ENCODE measurements at places on chromosomes 3 and 15.
A peak's percentile ranks its signal among the peaks of the same experiment; 100 is the strongest.

DNA sequence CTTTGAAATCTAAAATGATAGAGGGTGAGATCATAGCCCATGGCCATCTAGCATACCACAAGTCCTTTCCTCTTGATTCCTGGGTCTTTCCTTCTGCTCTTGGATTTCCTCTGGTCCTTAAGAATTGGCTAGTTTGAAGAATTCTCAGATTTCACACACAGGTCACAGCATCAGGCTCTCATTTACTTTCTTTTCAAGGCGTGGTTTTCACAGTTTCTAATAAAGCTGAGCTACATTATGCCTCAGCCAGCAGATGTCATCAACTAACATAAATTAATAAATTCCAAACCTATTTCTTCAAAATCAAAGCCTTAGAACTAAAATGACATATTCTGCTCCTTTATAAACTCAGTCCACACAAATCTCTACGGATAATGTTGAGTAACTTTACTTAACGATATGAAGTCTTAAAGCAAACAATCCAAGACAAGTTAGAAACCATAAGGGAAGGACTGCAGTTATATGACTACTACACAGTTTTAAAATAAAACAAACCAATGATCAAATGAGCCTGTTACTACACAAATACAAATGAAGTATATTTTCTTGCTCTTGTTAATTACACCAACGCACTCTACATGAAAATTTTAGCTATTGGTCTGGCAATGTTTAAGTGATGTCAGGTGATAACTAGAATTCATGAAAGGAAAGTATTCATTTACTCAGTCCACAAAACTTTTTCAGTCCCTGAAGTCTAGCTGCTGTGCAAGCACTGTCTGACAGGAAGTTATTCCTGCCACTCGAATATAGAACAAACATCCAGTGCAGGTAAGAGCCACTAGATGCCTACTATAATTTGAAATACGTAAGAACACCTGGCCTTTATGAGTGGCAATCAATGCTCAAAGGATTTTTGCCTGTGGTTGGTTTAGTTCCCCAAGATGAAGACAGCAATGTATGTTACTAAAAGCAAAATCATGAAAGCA lies 9.2 kb downstream of the CCDC14 start:
- no peak for DNase-seq

- no peak for DNase-seq
Measured at GRCh38 chr15:78204351-78205309, 29.7 kb downstream of the ACSBG1 start.

- no peak for DNase-seq
Measured at GRCh38 chr15:59322056-59322759, 50.5 kb downstream of the MYO1E start.

DNA sequence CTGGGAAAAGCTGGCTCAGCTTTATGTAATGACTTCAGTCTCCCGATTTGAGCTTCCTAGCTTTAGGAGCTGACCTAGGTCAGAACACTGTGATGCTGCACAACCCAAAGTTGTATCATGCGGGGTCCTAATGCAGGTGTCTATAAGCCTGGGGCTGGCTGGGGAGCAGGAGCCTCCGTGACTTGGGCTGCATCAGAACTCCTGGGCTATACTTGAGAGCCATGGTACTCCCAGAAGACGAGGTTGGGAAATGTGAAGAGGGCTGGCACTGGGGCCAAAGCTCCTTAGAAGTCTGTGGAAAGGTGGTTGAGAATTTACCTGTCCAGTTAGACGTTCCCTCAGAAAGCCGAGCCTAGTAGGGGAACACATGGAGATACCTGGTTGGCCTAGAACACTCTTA lies 57.0 kb downstream of the BSN start:
- no peak for DNase-seq

GRCh38 chr3:69536306-69537020 lies 150.6 kb upstream of the FRMD4B start:
- DNase-seq, result no peak

DNA sequence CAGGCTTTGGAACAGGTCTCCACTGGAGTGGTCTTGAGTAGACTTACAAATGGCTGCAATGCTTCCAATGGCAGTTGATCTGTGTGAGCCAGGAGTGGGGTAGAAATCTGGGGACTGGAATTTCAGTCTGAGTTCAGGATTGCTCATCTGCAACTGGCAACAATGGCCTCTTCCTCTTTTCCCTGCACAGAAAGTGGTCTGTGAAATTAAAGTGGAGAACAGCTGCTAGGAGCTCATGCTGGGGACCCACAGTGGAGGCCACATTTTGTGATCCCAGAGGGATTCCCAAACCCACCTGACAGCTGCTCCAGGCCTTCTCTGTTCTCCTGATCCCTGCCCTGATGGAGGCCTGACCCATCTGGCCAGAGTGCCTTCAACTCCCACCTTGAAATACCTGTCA lies 49.6 kb downstream of the CEMIP start:
- DNase-seq, result peak; percentile 41

- peak; percentile 41 for DNase-seq
Measured at GRCh38 chr3:42731476-42732195, 29.0 kb upstream of the HHATL start.

DNA sequence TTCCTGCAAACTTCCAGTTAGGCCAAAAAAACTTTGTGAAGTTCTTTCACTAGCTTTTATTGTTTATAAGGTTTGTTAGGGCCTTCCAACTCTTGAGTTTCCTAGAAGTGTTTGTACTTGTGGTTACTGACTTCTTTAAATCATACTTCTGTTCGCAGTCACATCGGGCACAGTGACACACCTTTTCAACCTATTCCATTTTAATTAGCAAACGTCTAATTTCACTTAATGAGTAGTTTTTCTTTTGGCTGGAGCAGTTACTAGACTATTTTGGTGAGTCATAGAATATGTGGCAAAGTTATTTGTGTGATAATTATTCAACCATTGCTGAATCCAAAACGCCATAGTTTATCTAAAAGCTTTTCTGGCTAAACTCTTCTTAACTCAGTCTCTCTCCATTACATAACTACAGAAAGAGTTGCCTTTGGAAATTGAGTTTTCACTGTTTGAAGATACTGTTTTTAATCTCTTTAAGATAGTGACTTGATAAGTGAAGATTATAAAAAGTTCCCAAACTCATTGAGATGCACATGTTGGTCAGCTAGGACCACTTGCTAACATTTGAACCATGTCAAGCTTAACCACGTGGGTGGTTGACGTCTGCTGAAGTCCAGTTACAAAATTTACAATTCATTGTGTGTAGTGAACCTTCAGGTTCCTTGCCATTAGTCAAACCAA lies 21.5 kb downstream of the CNOT10 start:
- DNase-seq, result peak; percentile 5

- peak; percentile 22 for DNase-seq
Measured at GRCh38 chr3:176663837-176664831, 533.1 kb downstream of the TBL1XR1 start.

- DNase-seq, result peak; percentile 48
Measured at GRCh38 chr15:41333026-41333562, 413 bp downstream of the NUSAP1 start.

DNA sequence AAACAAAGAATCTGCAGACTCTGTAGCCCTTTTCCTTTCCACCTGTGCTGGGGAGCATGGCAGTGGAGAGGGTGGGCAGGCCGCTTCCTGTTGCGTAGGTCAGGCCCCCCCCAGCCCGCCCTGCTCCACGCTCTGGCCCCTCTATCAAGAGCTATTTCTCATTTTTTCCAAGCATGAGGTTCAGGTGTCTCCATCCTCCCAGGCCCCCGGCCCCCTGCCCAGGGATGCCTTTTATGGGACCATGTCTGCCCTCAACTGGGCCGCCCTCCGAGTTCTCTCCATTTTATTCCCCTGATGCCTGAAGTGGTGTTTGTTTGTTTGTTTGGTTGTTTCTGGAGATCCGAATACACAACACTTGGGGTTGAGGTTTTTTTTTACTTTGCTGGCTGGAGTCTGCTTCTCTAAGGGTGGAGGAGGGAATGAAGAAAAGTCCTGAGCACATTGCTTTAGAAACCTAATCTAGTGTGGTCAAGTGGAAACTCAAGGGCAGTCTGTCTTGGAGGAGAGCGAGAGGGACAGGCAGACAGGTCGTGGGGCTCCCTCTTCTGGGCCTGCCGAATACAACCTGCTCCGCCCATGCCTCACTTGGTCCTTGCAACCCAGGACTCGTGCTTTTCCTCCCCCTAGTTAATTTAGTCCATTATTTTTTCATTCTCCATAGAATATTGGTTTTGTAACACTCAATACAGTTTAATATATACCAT lies 176.5 kb upstream of the LYSMD4 start:
- DNase-seq, result no peak

GRCh38 chr15:78944669-78945407 lies at the start of gene CTSH:
CTSH (minus strand) TSS chr15:78945046; CDS start chr15:78944981, 65 bp downstream.
- peak; percentile 83 for DNase-seq

DNA sequence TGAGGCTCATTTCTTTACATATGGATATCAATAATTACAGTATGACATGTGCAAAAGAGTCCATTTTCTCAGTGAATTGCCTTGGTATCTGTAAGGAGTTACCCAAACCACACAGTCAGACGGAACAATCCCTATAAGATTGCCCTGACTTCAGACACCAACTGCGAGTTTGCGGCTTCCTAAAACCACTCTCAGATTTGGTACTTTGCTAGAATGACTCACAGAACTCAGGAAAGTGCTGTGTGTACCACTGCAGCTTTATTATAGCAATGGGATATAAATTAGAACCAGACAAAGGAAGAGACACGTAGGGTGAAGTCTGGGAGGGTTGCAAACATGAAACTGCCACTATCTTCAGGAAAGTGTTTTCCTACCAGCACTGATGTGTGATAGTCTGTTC lies 45.8 kb upstream of the ATP13A3 start:
- DNase-seq, result peak; percentile 43

DNA sequence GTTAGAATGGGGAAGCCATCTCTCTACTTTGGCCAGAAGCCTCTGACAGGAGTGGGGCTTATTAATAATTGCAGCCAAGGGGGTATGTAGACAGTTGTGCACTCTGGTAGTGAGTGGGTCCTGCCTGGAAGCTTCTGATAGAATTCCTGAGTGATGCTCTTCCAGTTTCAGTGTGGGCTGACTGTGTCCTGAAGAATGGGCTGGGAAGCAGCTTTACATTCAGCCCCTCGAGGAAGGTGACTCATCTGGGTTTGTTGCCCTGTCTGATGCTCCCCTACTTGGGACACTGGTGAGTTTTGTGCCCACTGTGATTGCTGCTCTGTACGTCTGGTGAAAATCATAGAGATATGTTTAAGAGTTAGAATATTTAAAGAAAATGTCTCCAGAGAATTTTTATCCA lies 444.7 kb upstream of the RBMS3 start:
- no peak for DNase-seq

DNA sequence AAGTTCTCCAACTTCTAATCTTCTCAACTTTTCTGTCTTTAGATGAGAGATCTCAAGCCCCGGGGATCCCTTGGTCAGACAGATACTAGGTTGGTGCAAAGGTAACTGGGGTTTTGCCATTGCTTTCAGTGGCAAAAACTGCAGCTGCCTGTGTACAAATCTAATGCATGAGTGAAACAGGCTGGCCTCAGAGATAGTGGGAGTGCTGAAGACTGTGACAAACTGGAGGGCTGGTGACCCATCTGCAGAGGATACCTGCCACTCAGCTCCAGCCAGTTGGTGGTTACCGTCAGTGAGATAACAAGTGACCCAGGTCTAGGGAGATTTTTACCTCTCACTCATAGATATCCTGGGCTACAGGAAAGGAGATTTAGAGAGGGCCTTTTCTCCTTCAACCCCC lies 85.7 kb downstream of the RYR3 start:
- no peak for DNase-seq

GRCh38 chr15:51004103-51004551 lies 90.6 kb downstream of the TNFAIP8L3 start:
- DNase-seq, result peak; percentile 77

DNA sequence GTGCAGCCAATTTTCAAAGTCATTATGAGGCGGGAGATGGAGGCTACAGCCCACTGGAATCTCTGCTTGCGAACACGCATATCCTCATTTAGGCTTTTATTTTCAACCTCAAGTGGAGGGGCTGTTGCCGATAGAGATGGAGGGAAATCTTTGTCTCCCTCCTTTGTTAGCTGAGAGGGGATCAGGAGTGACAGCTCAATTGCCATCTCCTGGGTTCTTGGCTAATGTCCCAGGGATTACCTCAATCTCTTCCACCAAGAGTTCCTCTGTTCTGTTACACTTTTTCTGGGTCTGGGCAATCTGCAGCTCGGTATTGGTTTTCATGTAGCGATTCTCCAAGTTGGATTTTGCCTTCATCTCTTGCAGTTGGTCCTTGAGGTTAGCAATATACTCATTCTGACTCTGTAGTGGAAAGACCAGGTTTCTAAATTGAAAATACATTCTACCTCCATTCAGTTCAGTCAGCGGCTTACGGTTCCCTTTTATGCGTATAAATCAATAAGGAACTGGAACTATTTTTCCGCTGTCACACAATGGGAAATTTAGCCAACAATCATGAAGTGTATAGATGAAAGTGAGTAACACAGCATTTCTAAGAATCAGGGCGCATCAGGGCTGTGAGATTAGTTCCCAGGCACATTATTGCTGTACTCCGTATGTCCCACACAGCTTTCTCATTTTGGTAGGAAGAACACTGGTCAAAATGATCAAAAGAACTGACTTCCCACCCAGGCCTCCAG lies 36.2 kb upstream of the RPL35A start:
- DNase-seq, result no peak

GRCh38 chr3:173009410-173009809 lies 131.6 kb downstream of the SPATA16 start:
- no peak for DNase-seq

GRCh38 chr3:16084887-16085286 lies 89.6 kb upstream of the GALNT15 start:
- no peak for DNase-seq

- no peak for DNase-seq
Measured at GRCh38 chr15:44616974-44617373, 46.5 kb downstream of the SPG11 start.

DNA sequence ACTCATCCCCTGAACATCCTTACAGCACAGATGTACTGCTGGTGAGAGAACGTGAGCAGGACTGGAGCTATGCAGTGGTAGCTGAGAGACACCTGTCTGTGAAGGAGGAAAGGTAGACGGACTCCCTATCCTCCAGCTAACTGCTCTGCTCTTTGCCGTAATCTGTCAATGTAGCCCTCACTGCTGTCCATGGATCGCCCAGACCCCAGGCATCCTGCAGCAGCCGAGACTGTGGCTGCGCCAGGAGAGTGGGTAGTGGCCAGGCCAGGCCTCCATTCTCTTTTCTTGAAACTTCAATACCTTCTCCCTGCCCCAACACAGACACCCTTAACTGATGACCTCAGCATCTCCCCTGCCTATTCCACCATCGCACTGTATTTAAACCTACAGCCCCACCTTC lies 44.5 kb downstream of the CRABP1 start:
- DNase-seq, result no peak

DNA sequence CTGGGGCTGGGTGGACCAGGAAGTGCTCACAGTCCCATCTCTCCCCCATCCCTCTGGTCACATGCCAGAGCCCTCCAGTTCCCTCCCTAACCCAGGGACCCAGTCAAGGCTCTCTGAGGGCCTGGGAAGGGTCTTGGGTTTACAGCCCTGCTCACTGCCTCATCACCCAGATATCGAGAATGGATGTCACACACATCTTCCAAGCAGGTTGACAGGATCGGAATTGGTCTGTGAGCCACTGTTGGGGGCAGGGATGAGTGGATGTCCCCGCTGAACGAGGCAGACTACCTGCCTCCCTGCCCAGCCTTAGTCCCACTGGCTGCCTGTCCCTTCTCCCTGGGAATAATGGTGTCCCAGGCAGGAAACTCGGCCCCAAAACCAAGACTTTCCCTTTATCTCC lies 20.0 kb upstream of the GOLGA6C start:
- DNase-seq, result no peak

GRCh38 chr3:29312960-29313452 lies 32.1 kb downstream of the RBMS3 start:
- no peak for DNase-seq

Data from suppressor macrophage treated with lipopolysaccharide for 1 hour (primary cell).